ENCODE measurements at places on chromosomes 13 and 19. TPM values are rescaled to one million over a fixed set of nuclear protein-coding genes. Genes with fewer than 3 reads are reported as not detected.

The PLIN5 gene
- not detected for polyA plus RNA-seq

GRCh38 chr19:11364296-11364904 lies 9.2 kb downstream of the PLPPR2 start:
- no peak for DNase-seq

- no peak for DNase-seq
Measured at GRCh38 chr13:27526516-27526915, 76.2 kb upstream of the MTIF3 start.

DNA sequence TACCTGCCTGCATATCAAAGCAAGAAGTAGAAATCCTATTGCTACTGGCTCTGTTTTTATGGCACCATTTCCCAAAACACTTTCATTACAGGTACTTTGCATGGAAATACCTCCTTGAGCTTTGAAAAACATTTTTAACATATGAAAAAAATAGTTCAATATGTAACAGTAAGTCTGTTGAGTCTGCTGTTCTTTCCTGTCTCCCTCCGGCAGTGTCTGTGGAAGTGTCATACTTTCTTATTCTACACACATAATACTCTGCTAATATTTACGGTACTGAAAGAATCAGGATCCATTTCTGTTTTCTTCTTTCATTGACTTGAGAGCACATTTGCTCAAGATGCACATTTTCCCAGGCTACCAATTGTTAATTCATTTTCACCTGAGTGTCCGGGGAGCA lies 8.2 kb upstream of the SERTM1 start:
- no peak for DNase-seq

DNA sequence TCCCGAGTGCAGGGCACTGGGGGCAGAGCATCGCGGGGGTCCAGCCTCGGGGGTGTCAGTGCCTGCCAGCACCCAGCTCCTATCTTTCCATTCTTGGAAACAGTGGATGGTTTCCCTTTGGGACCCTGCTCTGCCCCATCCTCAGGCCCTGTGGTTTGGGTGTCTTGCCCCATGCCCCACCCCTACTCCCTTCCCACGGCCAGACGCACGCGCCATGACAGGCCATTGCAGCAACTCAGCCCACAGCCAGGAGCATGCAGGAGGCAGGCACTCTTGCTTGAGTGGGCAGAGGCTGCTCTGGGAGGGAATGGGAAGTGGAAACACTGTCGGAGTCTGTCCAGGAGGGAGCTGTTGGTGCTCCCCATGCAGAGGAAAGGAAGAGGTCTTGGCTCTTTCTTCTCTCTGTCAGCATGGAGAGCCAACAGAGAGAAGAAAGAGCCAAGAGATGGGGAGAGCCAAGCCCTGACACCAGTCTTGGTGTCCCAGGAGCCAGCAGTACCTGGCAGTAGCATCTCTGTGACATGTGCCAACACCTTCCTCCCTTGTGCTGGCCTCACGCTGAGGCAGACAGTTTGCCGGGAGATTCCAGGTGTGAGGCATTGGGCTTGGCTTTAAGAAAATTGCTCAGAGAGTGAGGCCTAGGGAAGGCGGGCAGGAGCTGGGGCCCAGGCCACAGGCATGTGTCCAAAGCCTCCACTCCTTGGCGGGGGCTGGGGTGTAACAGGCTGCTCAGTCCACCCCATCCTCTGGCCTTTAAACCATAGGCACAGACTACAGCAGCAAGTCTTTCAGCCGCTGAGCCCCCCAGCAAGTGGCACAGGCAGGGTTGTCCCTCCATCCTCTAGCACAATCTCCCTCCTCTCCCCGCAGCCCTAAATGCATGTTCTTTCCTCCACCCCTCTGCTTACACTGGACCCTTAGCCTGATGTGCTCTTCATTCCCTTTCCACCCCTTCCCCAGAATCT lies 86.7 kb upstream of the UQCRFS1 start:
- DNase-seq, result no peak

The RNF17 gene
- not detected for polyA plus RNA-seq

The LGALS7B gene
- not detected for polyA plus RNA-seq

The CRLF1 gene
- polyA plus RNA-seq, result 1.1 TPM

The PODNL1 gene
- not detected for polyA plus RNA-seq

GRCh38 chr19:7550987-7551761 lies 15.7 kb downstream of the PNPLA6 start:
- DNase-seq, result peak; percentile 18

GRCh38 chr19:3801412-3802096 lies 15.4 kb upstream of the MATK start:
- peak; percentile 62 for DNase-seq

DNA sequence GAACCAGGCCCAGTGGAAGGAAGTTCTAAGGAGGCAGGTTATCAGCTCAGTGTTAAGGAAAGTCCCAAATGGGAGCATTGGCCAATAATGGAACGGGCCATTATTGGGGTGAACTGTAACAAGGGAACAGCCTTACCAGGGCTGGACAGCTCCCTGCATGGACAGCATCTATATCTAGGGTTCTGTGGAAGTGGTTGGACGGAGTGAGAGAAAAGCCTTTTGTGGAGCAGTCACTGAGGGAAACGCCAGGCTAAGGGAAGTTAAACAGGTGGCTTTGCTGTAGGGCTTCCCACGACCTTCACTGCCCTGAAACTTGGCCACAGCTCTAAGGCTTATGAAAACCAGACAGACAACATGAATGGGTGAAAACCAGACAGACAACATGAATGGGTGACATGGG lies 17.0 kb downstream of the POU2F2 start:
- no peak for DNase-seq

DNA sequence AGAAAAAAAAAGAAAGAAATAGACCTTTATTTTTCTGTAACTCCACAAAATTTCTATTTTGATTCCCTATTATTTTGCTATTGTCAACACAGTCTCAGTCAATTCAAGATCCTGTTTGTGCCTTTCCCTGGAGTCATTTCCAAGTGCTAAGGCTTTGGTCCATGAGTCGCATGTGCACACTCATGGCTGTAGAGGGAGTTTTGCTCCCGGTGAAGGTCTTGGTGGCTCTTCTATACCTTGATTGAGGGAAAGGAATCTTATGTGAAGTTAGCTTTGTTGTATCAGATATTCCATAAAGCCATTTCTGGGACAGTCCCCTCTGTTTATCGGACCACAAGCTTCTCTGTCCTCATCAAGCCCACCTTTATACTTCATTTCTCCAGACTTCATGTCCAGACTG lies 58.7 kb upstream of the ALOX5AP start:
- no peak for DNase-seq

GRCh38 chr19:24078680-24079079 lies 8.3 kb upstream of the ZNF254 start:
- no peak for DNase-seq

DNA sequence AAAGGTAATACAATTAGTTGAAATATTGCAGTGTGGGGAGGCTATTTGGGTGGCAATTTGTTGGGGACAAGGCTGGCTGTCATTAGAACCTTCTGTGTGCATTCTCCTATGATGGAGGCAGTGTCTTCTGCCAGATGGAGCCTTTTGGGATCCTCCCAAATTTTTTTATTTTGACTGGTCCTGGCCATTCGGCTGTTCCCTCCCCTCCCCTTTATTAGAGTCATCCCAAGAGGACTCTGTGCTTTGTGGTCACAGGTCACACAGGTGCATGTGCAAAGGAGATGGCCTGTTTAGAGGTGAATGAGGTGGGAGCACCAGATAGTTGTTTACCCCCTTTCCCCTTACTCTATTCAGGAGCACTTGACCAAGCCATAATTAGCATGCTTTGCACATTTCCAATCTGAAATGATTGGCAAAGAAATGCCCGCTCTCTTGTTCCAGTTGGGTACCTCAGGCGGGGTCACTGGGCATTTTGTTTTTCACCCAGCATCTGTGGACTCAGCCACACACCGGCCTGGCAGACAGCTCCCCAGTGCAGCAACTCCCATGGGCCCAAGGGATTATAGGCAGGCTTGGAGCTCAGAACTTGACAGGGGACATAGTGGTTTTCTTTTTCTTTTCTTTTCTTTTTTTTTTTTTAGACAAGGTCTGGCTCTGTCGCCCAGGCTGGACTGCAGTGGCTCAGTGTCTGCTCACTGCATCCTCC lies 19.8 kb downstream of the GATAD2A start:
- no peak for DNase-seq

The NLRP11 gene
- 0.16 TPM for polyA plus RNA-seq

The TYROBP gene
- polyA plus RNA-seq, result 5.7 TPM

The THSD1 gene
- not detected for polyA plus RNA-seq

DNA sequence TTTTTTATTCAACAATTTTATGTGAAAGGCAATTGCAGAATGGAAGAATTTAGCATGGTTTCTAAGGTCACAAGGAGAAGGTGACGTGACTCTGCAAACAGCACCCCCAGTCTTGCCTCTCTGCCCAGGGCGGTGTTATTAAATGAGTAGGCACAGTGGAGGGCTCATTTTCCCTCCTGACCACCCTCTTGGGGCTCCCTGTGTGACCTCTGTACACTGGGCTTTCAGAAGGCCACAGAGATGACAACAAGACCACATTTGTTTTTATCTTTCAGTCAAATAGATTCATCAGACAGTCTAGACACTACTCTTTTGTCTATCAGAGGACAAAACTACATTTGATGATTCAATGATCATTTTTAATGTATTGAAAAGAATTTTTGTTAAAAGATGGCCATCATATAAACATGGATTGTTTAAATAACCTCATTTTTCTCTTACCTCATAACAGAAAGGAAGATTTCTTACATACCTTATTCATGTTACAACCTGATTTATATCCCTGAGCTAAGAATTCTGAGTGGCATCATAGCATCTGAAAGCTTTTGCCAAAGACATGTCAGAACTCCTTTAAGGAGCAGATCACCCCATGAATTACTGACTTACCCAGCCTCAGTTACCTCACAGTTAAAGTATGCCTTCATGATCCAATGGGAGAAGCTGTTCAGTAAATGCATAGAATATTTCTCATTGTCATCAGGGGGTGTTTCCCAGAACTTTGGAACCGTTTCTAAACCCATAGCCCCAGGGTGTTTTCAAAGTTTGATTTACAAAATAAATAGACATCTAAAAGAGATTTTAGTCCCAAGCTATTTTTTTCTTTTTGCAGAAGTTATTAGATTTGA lies 184.0 kb upstream of the RFC3 start:
- no peak for DNase-seq

The MAG gene
- polyA plus RNA-seq, result 0.41 TPM

DNA sequence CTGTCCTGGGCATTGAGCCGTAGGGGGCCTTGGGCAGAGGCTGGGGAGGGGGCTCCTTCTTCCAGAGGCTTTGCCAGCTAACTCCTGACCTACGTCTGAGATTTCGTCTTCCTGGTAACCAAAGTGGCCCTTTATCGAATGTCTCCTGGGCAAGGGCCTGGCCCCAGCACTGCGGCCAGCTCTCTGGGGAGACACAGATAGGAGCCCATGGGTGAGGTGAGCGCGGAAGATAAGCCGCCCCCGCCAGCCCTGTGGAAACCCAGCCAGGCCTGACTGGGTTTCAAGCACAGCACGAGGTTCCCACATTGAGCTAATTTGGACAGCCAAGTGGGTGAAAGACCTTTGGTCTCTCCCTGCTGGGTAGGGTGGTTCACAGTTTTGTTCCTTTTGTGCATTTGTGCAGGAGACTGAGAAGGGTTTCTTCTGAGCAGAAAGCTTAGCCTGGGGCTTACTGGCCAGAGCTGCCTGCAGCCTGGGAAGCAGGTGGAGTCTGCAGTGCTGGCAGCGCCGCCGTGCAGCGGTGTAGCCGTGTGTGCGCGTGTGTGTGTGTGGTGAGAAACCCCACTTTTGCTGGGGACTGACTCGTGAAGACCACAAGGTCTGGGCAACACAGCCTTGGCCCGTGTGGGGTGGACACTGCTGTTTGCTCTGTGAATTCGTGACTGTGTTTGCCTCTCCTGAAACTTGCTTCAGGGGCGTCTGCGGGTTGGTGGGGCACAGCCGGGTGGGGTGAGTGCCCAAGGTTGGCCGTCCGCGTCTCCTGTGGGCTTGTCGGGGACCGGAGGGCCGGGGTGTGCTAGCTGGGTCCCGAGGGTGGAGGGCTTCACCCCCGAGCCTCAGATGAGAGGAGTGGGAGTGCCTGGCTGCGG lies 2.5 kb downstream of the BSG start:
- DNase-seq, result no peak

- no peak for DNase-seq
Measured at GRCh38 chr13:50951366-50951765, 41.8 kb downstream of the RNASEH2B start.

DNA sequence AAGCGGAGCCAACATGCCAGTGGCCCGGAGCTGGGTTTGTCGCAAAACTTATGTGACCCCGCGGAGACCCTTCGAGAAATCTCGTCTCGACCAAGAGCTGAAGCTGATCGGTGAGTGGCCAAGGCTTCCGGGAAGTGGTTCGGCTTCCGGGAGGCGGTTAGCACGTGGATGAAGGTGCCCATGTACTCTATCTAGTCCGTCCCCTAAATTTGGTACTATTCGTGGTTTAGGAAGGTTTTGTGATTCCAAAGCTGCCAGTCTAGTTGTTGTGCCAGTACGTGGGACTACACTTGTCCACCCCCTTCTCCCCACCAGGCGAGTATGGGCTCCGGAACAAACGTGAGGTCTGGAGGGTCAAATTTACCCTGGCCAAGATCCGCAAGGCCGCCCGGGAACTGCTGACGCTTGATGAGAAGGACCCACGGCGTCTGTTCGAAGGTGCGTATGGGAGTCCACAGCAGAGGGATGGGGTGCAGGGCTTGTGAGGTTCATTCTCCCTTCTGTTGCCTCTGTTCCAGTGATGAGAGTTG lies 579 bp downstream of the RPS9 start:
- no peak for DNase-seq

DNA sequence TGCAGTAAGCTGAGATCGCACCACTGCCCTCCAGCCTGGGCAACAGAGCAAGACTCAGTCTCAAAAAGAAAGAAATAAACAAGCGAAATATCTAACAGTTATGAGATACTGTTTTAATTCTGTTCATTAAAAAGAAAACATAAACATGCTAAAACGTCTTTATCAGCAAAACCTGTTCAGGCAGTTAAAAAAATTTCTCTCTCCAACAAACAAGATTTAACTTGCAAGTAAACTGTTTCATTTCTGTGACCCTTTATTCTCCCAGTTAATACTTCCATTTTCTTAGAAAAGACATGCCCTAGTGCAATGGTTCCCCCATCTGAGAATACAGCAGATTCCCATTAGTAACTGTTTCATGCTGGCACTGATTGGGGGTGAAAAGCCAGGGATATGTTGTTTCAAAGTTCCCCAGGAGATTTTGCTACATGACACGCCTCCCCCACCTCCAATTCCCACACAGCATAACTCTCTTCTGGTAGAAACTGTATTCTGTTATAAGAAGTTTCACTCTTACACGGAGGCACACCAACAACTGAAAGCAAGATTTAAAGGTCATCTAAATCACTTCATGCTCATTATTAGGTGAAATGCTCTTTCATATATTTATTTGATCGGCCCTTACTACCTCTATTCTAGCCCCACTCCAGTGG lies 24.4 kb downstream of the ELF1 start:
- DNase-seq, result no peak

The OR7C1 gene
- polyA plus RNA-seq, result not detected
